ENCODE measurements at places on chromosomes 4 and X.

DNA sequence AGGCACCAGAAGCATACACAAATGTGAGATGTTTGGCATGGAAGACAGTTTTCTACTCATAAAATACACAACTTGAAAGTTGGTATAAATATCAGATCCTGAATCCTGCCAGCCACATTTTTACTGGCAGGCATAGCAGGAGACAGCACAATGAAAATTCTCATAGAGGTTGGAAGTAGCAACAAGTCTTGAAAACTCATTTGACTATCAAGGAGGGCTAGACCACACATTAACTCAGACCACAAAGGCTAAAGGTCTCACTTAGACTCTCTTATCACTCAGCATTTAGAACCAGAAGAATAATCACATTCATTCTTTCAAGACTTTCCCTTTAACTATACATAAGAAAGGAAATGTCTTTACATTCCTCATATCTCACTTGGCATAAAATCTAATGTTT lies 56.5 kb downstream of the SORBS2 start:
- DNase-seq: no peak

- no peak for DNase-seq
These were observed 35.8 kb upstream of the MMAA start for GRCh38 chr4:145583191-145584055.

DNA sequence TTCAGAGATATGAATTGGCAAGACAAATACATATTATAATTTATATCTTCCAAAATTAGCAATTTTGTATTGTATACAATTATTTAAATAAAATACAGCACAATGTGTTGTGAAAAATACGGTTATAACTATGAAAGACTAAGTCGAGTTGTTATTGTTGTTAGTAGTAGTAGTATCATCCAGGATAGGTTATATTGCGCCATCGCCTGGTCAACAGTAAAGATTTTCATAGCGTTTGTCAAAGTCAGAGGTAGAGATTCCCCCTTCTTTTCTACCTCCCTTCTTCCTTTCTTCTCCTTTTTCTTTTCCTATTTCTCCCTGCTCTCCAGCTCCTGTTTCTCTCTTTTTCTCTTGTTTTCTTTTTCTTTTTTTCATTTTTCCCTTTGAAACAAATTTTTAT lies 499.1 kb upstream of the EPHA5 start:
- no peak for DNase-seq

DNA sequence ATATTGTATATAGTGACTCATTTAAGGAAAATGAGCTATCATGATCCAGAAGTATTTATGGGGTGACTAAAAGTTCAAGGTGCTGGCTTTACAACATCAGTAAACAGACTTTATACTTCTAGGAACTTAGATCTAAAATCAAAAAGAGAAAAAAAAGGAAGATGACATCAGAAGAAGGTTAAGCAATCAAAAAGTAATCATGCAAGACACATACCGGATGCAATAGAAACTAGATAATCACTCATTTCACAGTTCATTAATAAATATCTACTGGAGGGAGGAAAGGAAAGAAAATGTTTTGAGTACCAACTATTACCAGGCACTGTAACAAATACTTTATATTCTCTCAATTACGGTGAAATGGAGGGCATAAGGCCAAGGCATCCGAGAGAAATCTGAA lies 276.4 kb downstream of the SPRY1 start:
- DNase-seq: peak; percentile 30

- no peak for DNase-seq
These were observed 40.1 kb upstream of the RPA4 start for GRCh38 chrX:96843566-96843965.

GRCh38 chrX:33142331-33142730 lies 69.0 kb downstream of the DMD start:
- DNase-seq: no peak

GRCh38 chrX:78659955-78660354 lies 827 bp upstream of the RTL3 start:
- DNase-seq: no peak

GRCh38 chr4:128868758-128869157 lies 59.3 kb downstream of the JADE1 start:
- DNase-seq: no peak

GRCh38 chrX:40871385-40872082 lies 136.2 kb upstream of the MED14 start:
- DNase-seq: peak; percentile 22

- no peak for DNase-seq
These were observed 14.3 kb downstream of the FAM47B start for GRCh38 chrX:34956916-34957315.

- peak; percentile 2 for DNase-seq
These were observed 19.9 kb downstream of the DGAT2L6 start for GRCh38 chrX:70196961-70197720.

DNA sequence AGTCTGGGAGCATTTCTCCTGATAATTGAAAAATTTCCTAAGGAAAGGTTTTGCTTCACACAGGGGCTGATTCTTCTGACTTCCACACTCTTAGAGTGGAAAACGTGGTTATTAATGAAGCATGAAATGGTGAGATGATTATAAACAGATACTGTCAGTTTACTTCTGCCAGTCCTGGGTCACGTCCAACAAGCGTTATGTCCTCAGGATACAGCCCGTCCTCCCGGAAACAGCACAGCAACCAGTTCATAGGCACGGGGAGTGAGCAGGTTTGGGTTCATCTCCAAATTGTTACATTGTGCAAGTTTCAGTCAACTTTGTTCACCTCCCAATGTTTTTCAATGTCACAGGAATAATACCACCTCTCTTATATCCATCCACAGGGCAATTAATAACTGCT lies 98.8 kb downstream of the NPNT start:
- DNase-seq: no peak

- DNase-seq: peak; percentile 20
These were observed 45.9 kb downstream of the USP11 start for GRCh38 chrX:47278691-47279090.

DNA sequence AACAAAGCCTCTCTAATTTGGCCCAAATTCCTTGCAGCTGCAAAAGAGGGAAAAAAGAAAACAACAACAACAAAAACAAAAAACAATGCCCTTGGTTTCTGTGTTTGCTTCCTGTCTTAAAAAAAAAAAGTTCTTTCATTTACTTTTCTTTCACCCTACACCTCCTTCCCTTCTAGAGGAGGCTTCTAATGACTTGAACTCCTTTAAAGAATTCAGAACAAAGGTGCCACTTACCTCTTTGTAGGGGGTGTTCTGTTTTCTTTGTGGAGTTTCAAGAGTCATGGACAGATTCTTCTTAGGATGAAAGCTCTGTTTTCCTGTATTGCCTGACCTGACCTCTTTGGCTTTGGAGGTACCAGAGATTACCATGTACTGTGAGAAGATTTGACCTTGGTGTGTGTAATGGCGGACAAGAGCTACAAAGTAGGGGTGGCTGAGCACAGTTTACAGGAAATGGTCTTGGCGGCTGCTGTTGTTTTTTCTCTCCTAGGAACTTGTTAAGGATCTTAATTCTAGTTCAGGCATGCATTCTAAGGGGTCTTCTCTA lies 72.4 kb upstream of the S100G start:
- DNase-seq: no peak

- DNase-seq: no peak
These were observed 82.9 kb upstream of the NLGN4X start for GRCh38 chrX:6311540-6311939.

- no peak for DNase-seq
These were observed 2.0 kb downstream of the HSPA4L start for GRCh38 chr4:127783955-127784770.

DNA sequence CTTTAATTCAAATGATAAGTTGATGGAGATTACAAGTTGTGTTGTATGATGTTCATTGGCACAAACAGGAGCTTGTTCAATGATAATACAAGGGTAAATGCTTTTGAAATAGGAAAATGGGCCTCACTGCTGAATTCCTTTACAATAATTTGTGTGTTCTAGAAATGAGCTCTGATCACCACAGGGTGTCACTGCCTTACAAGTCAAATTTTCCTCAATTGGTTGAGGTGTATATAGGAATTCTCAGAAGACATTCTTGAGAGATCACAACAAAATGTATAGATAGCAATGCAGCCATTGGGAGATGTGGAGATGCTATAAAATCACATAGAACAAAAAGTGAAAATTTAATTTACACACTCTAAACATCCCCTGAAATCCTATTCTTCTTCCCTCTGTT lies 49.6 kb downstream of the KLF8 start:
- DNase-seq: peak; percentile 1

- DNase-seq: no peak
These were observed 3.9 kb upstream of the HAUS7 start for GRCh38 chrX:153474266-153474665.

GRCh38 chr4:3655963-3656362 lies 110.2 kb upstream of the ADRA2C start:
- DNase-seq: no peak

DNA sequence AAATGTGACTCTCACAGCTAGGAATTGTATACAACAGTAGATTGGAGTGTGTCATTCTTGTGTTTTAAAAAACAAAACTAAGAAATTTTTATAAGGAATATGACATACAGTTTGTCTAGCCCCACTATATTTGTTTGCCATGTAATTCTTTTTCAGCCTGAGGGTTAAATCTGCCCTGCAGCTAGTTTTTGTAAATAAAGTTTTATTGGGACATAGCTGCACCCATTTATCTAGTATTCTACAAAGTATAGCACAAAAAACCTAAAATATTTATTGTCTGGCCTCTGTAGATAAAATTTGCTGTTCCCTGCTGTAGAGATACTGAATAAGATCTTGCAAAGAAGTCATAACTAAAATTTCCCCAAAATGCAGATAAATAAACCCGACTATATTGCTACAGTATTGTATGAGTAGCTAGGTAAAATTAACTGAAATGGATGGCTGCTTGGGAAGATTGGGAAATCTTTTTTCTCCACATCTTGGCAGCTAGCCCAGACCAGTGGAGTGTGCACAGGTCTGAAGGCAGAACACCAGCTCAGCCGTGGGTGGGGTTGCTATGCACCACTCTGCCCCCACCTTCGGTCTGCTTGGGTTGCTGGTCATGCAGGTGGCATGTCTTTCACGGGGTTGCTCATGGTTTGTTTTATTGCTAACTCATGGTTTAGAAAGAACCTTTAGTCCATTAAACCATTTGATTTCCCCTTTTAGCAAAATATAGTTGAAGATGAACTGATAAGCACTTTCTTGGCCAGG lies 127.9 kb downstream of the KLHL8 start:
- DNase-seq: no peak

DNA sequence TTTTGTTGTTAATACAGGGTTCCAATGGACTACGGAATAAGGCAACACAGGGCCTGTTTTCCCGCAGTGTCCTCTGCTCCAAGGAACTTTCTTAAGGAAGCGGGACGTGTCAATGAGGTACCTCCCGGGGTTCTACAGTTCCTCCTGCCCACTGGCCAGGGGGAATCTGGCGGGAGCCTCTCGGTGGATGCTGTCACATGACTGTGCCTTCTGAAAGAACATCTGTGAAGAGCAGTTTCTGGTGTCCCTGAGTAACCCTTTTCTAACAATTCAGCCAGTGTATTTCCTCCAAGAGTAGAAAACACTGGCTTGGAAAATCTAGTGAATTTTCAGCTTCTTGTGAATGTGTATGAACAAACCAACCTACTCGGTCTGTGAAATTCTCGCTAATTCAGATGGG lies 32.7 kb downstream of the MFAP3L start:
- DNase-seq: no peak

- no peak for DNase-seq
These were observed 1.8 kb upstream of the BCORL1 start for GRCh38 chrX:129980540-129981199.

- DNase-seq: no peak
These were observed 113.8 kb upstream of the STIM2 start for GRCh38 chr4:26746802-26747213.

DNA sequence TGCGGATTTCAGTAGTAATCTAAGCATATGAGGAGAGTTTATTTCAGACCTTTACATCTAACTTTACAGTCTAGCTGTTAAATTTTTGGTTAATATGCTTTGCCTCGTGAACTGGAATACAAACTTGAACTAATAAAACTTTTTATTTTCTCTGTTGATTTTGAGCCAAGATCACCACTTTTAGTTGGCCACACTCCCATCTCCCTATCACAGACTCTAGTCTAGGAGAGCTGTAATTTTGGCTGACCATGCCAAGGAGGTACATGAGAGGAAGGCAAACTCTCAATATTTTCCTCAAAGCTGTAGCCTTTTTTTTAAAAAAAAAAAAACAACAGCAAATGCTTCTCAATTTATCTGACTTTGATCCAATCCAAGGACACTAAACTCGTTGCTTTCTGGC lies 597.5 kb upstream of the PCDH7 start:
- no peak for DNase-seq

DNA sequence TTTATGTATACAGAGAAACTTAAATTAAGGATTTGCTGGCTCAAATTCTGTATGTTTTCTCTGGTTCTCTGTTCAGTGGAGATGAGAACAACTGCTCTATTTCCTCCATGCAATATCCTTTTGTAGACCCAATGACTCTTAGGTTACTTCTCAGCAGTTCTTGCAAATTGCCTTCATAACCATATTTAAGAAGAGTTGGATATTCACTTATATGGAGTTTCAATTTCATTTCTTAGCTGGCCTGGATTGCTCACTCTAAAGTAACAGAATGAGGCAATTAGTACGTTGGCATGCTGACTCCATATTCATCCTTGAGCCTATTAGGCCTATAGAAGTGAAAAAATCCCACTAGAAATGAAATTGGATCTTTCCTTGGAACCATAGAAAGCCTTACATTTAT lies 93.6 kb downstream of the DOCK11 start:
- DNase-seq: no peak

DNA sequence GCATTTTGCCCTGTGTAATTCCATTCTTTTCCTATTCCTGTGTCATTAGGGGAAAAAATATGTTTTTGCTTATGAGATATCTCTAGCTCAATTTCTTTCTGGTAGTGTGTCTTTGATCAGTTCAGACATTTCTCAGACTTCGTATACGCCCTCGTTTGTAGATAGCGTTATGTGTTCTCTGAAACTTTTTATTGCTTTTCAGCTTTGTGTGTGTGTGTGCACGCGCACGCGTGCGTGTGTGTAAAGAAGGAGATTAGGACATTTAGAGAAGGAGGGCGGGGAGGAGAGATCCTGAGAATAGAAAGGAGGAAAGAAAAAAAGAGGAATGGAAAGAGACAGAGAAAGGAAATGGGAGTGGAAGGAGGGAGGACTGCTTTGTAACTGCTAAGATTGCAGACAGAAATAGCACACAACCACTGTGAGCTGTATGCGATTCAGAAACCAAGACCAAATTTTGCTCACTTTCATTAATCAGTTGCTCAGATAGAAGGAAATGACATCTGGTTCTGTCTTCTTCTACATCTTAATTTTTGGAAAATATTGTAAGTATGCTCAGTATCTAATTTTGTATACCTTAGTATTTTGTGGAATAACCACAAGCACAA lies at the start of gene RXFP1:
TSS of gene RXFP1 (plus strand) at position 399 of the 605 bp plus-strand sequence. CDS start at position 494, 95 bp downstream.
- peak; percentile 22 for DNase-seq

GRCh38 chr4:95546866-95547714 lies 1.7 kb downstream of the UNC5C start:
- DNase-seq: no peak

Measured in muscle of back (tissue), 13 donors.